Kidney tubule cell (primary cell): ENCODE measurements at places on chromosomes 2 and 18.
A peak's percentile ranks its signal among the peaks of the same experiment; 100 is the strongest.

- no peak for DNase-seq
Observed at GRCh38 chr2:20635113-20635510, 15.8 kb downstream of the HS1BP3 start.

- DNase-seq, result no peak
Observed at GRCh38 chr2:42036940-42037339, 10.9 kb upstream of the PKDCC start.

GRCh38 chr18:57004366-57005121, 142.3 kb upstream of the BOD1L2 start:
- DNase-seq, result peak; percentile 88

DNA sequence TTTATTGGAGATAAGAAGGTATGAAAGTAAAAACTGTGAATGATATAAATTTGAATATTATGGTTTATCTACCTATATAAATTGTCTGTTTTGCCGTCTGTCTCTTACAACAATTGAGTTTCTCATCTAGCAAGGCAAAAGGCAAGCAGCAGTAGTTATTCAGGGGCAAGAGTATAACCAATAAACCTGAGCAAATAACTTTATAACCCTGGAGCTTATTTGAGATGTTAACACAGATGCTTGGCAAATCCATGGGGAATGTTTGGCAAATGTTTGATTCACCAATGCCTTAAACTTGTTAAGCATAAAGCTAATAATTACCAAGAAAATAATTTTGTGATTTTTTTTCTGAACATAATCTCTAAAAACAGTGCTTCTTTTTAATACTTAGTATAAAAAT, 9.9 kb upstream of the EPHA4 start:
- no peak for DNase-seq

DNA sequence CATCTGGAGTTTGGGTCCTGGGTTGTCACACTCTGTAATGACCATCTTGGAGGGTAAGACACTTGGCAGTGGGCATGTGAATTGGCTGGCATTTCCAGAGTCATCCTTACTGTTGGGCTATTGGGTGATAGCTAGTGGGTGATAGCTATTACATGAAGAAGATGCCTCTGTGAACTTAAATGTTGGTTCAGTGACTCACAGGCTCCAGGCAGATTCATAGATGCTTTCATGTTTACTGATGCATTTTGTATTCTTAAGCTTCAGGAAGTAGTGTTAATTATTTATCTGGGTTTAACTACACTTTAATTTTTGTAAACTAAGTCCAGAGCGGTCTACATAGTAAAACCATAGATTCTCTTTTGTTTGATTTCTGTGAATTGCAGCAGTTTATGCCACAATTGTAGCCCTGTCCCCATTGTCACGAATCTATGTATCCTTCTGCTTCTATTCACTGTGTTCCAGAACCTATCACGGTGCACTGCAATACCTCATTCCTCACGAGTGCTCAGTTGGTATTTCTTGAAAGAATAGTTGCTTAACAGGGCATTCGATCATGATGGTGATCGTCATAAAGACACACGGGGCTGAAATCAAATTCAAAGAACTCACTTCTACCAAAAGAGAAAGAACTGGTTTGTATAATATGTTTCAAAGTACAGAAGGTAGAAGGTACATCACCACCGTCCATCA, 79.7 kb downstream of the GBX2 start:
- peak; percentile 83 for DNase-seq

DNA sequence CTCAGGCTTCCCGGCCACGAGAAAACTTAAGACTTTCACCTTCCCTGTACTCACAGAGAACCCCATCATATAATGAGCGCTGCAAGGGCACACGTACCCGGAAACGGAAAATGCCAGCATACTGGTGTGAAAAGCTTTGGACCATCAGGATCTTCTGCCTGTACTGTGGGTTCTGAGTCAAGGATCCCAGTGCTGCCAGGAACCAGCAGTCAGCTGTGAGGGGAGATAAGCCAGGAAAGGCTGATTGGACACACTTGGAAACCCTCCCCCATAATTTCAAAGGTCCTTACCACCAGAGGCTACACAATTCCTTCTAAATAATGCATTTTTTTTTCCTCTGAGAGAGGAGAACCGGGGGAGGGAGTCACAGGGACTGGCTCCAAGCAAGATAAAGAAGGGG, 31.4 kb downstream of the CAPN13 start:
- DNase-seq, result no peak
